ENCODE measurements at places on chromosomes 2 and 18.

DNA sequence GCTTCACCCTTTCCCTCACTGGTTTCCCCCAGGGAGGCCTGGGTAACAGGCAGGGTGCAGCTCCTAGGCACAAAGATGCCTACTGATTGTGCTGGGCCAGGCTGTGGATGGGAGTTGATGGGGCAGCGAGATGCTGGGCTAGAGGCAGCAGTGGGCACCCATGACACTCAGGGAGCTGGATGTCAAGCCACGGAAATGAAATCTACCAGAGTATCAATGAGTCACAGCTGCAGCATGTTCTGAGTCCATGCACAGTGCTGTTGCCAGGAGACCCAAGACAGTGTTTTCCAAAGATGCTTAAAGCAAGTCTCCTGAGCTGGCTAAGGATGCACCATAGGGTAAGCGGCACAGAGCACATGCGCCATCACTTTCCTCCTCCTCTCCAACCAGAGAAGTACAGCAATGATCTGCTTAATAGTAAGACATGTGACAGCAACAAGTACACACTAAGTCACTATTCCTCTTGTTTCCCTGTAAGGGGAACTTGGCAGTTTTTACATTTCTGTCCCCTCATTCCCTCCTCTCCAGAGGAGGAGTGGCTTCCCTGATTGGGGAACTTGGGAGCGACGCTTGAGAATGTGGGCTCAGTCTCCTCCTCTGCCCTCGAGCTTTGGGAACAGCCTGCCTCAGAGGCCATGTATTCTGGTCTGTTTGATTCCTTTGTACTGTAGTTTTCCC is 57.2 kb downstream of the CDC42EP3 start:
- no peak for DNase-seq

- no peak for DNase-seq
These were observed 238.3 kb downstream of the TDRD15 start for GRCh38 chr2:21361957-21362486.

- DNase-seq: no peak
These were observed 42.4 kb upstream of the BIN1 start for GRCh38 chr2:127149384-127149783.

GRCh38 chr18:48975120-48975816 is 24.5 kb upstream of the SMAD7 start:
- DNase-seq: no peak

- no peak for DNase-seq
These were observed 8.7 kb downstream of the CYP26B1 start for GRCh38 chr2:72138921-72139381.

DNA sequence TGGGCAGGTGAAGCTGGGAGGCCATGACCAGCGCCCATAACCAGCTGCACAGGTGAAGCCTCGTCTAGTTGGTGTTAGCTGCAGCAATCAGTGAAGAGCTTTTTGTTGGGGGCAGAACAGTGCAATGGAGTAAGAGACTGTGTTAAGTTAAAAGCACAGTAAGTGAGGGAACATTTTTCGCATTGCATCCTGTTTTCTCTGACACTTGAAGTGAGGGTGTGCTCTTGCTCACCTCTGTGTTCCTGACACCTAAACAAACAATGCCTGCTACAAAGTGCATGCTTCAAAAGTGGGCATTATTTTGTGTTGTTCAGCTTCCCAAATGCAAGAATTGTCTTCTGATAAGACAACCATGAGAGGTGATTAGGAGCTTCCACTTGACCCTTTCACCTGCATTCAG is 324.0 kb upstream of the ACVR2A start:
- DNase-seq: no peak

GRCh38 chr2:231685349-231686191 is 22.8 kb upstream of the PTMA start:
- DNase-seq: no peak

- no peak for DNase-seq
These were observed 198.7 kb downstream of the SPP2 start for GRCh38 chr2:234249034-234249735.

DNA sequence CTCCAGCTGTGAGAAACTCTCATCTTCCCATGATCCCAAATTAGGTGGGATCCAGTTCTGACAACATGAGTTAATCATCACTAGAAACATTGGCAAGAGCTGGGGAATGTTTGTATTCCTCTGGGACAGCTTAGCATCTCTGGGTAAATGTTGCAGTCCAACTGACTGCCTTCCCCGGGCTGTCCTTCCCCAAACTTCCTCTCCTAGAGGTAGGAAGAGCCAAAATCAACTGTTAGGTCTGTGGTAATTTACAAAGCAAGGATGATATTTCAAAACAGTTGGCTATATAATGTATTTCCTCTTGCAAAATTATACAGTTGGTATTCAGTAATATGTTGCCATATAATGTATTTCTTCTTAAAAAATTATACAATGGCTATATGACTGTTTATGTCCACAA is 148.5 kb downstream of the MGAT5 start:
- DNase-seq: no peak

- DNase-seq: no peak
These were observed 4.1 kb downstream of the SPATS2L start for GRCh38 chr2:200310545-200310971.

- DNase-seq: no peak
These were observed 31.3 kb upstream of the BAZ2B start for GRCh38 chr2:159647667-159648066.

GRCh38 chr2:225192869-225193268 is 150.6 kb upstream of the DOCK10 start:
- no peak for DNase-seq

- no peak for DNase-seq
These were observed 182.9 kb upstream of the SIX3 start for GRCh38 chr2:44758591-44758990.

- DNase-seq: no peak
These were observed 72.2 kb downstream of the HNMT start for GRCh38 chr2:138036522-138036921.

DNA sequence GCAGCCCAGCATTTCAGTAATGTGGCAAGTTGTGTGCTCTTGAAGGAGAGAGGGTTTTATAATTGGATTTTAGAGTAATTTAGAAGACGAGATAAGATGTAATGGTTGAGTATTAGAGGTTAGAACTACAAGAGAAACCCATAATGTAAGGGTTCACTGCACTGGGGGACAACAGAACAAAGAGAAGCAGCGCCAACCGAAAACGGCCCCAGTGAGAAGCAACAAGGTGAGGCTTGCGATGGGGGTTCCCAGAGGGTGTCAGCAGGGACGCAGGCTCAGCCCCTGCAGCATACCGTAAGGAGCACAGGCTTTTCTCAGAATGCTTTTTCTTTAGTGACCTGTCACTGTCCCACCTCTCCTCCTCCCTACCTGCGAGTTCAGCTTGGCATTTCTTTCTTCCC is 183.9 kb upstream of the ETAA1 start:
- no peak for DNase-seq

GRCh38 chr2:98505971-98506664 is 61.5 kb downstream of the INPP4A start:
- no peak for DNase-seq

- no peak for DNase-seq
These were observed 100.5 kb upstream of the LMAN1 start for GRCh38 chr18:59459369-59460071.

- no peak for DNase-seq
These were observed 37.3 kb upstream of the SH3BP4 start for GRCh38 chr2:234914371-234915154.

- DNase-seq: no peak
These were observed 92.2 kb upstream of the CHRNA1 start for GRCh38 chr2:174856447-174856846.

- no peak for DNase-seq
These were observed 3.7 kb downstream of the TNS1 start for GRCh38 chr2:217998926-217999594.

- DNase-seq: no peak
These were observed 196.0 kb downstream of the FHOD3 start for GRCh38 chr18:36493349-36494159.

DNA sequence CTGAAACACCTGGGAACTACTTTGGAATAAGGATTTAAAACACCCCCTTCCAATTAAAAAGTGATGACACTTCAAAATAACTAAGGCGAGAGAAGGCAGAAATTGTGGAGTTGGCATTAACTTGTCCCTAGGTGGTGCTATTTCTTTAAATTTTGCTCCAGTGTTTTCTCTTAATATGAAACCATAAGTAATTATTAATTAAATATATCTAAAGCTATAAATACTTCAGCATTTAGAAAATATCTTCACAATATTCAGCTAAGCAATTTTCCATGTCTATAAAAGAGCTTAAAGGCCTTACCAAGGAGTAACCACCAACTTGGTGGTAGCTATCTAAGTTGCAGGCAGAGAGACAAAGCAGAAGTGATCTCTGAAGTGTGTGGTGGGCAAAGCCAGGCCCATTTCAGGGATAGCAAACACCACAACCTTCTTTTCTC is 186.8 kb upstream of the PGAP1 start:
- no peak for DNase-seq

DNA sequence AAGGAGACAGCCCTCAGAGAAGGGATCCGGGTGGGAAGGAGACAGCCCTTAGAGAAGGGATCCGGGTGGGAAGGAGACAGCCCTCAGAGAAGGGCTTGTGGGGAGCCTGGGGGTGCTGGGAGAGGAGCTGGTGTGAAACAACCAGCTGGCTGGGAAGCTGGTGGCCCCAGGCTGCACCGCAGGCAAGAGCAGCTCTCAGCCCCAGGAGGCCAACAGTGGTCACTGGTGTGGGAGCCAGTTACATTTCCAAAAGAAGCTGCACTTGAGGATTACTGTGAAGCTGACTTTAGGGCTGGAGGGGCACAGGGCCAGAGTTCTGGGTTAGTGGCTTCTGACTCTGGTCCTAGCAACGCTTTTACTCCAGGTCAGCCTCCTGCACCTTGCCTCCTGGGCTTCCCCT is 3.3 kb downstream of the HES6 start:
- no peak for DNase-seq

DNA sequence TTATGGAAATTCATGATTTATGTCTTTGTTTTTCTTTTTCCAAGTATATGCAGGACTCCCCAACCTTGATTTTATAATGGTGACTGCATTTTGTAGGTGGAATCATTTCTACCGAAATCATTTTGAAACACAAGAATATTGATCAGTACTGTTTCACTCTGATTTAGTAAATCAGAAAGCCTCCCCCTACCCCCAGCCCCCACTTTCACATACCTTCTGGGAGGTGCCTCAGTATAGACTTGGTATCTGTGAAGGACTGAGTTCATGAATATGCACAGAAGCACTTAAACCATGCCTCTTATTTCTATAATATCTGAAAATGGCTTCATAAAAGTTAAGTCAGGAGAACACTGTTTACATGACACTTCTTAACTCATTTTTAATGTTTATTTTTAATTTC is 147.7 kb downstream of the AGPS start:
- no peak for DNase-seq

DNA sequence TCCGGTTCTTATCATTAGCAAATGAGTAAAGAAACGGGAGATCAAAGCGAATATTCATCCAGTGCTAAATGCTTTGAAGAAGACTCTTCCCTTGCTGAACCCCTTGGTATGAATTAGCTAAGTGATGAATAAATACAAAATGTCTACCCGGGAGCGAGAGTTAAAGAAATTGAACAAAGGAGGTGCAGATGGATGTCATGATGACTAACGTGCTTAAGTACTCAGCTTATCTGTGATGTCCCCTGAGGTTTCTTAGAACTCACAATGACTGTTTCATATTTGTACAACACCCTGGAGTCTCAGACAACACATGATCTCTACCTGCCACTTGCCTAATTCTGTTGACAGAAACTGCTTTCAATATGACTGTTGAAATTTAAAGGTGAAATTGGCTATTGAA is 148.5 kb downstream of the TMEM200C start:
- DNase-seq: no peak

GRCh38 chr2:150292807-150293206 is 194.7 kb downstream of the RND3 start:
- no peak for DNase-seq

GRCh38 chr2:228767196-228767595 is 503.9 kb downstream of the PID1 start:
- DNase-seq: no peak

GRCh38 chr2:217510771-217511291 is 492.0 kb downstream of the TNS1 start:
- DNase-seq: peak; percentile 63

DNA sequence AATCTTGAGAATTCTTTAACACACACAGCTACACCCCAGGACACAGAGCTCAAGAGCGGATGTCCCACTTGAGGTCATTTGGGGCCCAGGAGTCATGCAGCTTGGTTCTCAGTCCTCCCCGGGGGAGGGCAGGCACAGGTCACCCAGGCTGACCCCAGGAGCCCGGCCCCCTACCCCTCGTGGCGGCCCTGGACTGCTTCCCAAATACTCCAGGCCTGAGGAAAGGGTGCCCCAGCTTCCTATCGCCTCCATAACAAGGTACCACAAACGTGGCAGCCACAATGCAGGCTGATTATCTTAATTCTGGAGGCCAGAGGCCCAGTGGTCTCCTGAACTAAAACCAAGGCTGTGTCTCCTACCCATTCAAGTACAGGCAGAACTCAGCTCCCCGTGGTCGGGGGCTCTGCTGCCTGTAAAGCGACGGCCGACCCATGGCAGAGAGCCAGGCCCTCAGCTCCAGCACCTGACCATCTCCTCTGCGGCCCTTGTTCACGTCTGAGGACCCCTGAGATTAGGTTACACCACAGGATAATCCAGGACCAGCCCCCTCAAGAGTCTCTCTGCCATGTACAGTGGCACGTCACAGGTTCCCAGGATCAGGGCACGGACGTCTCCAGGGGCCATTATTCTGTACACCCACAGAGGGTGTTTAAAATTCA is 10.5 kb downstream of the SLC66A2 start:
- no peak for DNase-seq

All from LNCaP clone FGC (cell line).